ENCODE measurements at places on chromosomes 12 and 14. TPM values are rescaled to one million over a fixed set of nuclear protein-coding genes. Genes with fewer than 3 reads are reported as not detected.

The RNASE13 gene
- not detected for total RNA-seq

DNA sequence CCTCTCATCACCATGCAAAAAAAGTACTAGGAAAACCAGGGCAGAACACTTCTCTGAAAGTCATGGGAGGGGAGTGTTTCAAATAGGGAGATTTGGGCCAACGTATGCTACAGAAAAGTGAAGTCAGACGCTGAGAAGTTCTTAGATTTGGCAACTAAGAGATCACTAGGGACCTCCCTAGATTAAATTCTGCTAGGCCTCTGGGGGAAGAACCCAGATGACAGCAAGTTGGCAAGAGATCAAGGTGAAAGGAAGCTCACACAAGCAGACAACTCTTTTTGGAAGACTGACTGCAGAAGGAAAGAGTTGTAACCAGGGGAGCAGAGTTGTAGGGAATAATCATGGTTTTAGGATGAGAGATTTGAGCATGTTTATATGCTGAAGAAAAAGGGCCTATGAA lies 20.7 kb downstream of the IQSEC3 start:
- DNase-seq = no peak

DNA sequence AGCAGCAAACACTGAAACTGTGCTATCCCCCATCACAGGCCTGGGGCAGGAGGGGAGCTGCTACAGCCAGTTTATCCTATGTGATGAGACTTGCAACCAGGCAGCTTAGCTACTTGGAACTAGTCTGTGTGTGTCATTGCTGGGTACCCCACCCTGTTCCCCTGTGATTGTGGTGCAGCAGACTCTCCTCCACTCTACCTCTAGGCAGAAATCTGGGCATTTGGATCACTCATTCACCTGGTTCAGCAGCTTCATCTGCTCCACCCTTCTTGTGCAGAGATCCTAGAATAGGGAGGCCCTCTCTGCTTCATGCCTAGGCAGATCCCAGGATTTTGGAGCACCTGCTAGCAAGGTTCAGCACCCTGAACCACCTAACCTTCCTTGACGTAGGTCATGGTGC lies 8.8 kb downstream of the TAS2R13 start:
- DNase-seq = no peak

DNA sequence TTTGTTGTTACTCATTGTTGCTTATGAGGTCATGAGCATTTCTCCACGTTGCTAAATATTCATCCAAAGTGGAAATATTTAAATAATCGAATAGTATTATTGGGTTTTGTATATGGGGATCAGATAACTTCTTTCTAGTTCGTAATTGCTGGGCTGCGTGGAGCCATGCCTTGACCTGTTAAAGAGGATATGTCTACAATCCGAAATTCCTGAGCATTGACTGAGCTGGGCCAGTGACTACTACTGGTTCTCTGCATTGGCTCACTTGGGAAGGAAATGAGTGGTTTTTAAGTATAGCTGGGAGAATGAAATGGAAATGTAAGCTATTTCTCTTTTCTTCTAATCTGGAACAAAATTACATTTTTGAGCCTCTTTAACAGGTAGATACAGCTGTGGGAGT lies 163.2 kb downstream of the RPL10L start:
- no peak for DNase-seq

The SLCO1B3 gene
- not detected for total RNA-seq

The STAB2 gene
- total RNA-seq = not detected

The TRPV4 gene
- total RNA-seq = 0.17 TPM

GRCh38 chr14:95502381-95502950 lies 14.0 kb downstream of the SYNE3 start:
- DNase-seq = no peak

The KCNC2 gene
- 11.6 TPM for total RNA-seq

The HOXC12 gene
- not detected for total RNA-seq

DNA sequence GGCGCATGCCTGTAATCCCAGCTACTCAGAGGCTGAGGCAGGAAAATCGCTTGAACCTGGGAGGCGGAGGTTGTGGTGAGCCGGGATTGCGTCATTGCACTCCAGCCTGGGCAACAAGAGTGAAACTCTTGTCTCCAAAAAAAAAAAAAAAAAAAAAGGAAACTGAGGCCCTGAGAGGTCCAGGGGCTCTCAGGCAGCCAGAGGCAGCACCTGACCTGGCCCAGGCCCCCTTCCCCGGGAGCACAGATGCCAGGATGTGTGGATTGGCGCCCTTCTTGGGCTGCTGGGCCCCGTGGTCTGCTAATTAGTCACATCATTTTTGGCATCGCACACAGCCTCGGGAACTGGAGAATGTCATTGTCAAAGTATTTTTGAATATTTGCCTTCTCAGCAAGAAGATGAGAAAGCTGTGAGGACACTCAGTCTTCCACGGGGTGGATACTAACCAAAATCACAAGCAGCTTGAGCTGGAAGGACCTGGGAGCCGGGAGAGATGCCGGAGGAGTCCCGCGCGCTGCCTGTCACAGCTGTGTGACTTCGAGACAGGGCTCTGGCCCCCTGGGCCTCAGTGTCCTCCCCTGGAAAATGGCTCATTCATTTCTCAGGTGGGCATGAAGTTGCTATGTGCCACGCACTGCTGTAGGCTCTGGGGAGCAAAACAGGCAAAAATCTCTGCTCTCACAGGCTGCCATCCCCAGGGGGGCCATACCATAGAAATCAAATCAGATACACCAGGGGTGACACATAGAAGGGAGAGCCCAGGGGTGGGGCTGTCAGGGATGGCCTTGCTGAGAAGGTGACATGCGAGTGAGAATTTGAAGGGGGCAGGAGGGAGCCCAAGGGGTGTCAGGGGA lies 12.5 kb upstream of the RCOR1 start:
- no peak for DNase-seq

The PACS2 gene
- 263 TPM for total RNA-seq

All from glutamatergic neuron (in vitro differentiated cells).